ENCODE measurements at places on chromosomes 12 and 14.

DNA sequence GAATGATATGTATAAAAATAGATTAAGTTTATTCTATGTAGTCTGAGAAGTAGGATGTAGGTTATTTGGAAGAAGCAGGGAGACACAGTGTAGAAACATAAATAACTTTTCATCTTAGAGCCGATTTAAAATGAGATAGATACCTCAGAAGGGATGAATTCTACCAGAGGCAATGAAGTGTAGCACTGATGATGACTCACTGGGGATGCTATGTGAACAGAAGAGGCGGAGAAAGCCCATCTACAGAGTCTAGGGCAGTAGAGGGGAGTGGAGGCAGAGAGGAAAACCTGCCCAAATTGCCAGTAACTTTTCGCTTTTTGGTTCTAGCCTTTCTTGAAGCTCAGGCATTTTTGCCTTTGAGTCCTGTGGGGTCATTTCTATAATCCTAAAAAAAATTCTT is 451.8 kb downstream of the ATP23 start:
- DNase-seq = no peak

- no peak for DNase-seq
These were observed 67.0 kb downstream of the IGF1 start for GRCh38 chr12:102413396-102413795.

DNA sequence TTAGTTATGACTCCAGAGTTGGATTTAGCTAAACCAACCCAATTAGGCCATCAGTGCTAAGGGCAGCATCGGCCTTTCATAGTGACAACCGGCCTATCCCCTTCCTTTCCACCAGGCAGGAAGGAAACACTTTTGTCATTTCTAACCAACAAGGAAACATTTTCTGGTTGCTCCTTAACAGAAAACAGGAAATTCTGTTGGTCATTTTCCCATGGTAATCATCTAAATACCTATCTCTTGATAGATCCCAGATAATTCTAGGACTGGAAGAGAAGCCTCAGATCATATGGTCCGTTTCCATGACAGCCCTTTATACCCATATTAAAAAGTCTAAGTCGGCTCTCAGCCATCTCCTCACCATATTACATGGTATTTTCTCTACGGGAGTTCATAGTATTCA is 79.2 kb upstream of the USP44 start:
- no peak for DNase-seq

DNA sequence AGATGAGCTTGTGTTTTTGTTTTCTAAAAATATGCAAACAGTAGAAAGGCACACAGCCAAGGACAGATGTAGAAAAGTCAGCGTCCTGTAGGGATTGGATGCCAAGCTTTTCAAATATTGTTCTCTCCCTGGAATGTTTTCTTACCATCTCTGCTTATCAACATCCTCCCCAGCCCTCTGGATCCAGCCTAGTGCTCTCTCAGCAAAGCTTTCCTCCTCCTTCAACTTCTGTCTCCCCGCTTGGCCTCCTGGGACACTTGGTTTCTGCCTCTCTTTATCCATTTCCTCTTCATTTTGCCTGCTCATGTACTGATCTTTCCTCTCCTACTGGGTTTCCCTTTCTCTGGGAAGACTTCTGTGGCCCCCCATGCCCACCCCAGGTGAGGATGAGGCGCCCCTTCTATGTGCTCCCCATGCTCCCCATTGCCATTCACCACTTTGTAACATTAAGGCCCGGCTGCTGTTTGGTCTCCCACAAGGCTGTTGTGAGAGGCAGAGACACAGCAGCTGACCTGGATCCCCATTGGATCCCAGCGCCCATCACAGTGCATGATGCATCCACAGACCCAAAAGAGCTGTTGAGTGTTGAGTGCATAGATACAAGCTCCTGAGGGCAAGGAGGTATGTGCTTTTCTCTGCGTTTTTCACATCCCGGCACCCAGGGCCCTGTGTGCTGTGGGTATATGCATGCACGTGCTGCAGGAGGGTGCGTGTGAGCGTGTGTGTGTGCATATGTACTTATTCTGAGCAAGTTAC is 38.2 kb downstream of the EVL start:
- DNase-seq = no peak

DNA sequence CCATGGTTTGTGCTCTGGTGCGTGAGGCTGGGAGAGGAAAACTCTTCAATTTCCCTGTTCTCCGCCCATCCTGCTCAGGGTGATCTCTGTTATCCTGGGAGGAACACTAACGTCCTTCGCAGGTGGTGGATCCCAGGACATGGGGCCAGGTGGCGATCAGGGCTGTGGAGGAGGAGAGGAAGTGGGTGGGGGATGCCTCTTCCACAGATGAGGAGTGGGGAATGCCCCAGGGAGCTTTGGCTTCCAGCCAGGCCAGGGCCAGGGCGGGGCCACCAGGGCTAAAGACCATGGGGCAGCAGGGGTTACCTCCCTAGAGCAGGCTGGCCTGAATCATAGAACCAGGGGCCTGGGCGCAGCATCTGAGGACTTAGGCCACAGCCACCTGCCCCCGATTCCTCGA is 3.3 kb upstream of the KRT75 start:
- DNase-seq = no peak

- no peak for DNase-seq
These were observed 154.9 kb downstream of the RASSF9 start for GRCh38 chr12:85681333-85681732.

DNA sequence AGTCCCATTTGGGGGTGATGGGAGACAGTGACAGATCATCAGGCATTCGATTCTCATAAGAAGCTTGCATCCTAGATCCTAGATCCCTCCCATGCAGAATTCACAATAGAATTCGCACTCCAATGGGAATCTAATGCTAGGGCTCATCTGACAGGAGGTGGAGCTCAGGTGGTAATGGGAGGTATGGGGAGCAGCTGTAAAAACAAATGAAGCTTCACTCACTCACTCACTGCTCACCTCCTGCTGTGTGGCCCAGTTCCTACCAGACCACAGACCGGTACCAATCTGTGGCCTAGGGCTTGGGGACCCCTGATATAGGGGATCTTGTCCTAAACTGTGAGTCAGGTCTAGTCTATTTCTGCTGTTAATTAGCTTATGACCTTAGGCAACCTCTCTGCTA is 40.1 kb upstream of the EPS8 start:
- no peak for DNase-seq

DNA sequence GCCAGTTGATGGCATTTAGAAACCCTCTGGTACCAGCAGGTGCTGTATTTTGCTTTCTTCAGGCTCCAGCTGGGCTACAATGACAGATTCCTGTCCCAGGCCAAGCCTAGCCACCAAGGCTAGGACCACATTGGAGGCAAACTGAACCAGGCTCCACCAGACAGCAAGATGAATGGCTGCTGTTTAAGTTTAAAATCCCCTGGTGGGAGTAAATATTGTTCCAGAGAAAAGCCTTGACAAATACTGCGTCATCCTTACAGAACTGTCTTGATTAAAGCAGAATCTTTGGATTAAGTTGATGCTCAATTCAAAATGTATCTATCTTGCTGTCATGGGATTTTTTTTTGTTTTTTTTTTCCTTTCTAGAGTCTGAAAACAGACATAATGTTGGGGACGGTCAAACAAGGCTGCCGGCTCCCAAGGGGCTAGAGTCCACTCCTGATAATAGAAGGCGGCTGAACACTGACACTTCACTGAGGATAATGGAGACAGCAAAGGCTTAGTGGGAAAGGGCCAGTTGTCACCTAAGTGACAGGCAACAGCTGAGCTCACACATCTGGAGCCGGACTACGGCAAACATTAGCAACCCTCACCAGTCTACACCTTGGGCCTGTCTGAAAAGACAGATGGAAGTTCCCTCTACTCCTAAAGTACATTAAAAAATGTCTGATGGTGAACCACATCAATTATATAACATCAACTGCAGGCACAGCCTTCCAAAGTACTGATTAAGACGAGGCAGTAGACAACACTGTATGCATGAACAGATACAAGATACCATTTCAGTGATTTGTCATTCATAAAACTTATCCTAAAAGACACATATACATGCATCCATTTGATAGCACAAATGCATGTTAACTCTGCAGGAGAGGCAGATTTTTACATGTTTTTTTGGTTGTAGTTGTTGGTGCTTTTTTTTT is 1.7 kb downstream of the PRICKLE1 start:
- no peak for DNase-seq

- DNase-seq = no peak
These were observed 177.0 kb upstream of the PRMT8 start for GRCh38 chr12:3313675-3314663.

Data from ureter (tissue), 1 donor.